ENCODE measurements at places on chromosomes 16 and 17.

DNA sequence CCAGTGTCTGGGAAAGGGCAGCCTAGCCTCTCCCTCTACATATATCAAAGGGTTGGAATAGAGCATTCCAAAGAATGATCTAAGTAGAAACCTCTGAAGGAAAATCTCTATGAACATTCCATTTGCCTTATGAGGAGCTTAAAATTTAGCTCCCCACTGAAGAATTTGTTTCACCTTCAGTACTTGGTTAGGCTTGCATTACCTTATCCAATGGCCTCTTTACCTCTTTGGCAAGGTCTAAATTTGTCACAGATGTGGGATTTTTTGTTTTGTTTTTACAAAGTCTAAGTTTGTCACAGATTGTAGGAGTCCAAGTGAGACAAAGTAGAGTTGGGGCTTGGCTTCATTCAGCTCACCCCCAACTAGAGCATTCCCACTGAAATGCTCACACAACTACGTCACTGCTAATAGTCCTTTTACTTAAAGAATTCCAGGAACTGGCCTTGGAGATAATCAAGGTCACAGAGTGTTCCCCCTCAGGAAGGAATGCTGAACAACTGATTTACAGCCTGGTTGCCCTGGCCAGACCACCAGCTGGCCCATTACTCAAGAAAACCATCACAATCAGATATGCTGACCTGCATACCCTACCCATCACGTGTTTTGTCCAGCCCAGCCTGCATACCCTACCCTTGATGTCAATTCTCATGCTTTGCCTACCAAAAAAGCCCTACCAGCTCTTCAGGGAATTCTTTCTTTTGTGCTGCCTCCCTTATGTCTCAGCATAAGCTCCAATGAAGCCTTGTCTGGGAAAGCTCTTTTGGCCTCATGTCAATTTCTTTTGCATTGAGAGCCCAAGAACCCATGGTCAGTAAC lies 26.5 kb upstream of the PPM1D start:
- no peak for DNase-seq

- no peak for DNase-seq
Observed at GRCh38 chr17:1060991-1061390, 64.1 kb downstream of the TIMM22 start.

- no peak for DNase-seq
Observed at GRCh38 chr16:19365486-19365885, 52.2 kb upstream of the TMC5 start.

DNA sequence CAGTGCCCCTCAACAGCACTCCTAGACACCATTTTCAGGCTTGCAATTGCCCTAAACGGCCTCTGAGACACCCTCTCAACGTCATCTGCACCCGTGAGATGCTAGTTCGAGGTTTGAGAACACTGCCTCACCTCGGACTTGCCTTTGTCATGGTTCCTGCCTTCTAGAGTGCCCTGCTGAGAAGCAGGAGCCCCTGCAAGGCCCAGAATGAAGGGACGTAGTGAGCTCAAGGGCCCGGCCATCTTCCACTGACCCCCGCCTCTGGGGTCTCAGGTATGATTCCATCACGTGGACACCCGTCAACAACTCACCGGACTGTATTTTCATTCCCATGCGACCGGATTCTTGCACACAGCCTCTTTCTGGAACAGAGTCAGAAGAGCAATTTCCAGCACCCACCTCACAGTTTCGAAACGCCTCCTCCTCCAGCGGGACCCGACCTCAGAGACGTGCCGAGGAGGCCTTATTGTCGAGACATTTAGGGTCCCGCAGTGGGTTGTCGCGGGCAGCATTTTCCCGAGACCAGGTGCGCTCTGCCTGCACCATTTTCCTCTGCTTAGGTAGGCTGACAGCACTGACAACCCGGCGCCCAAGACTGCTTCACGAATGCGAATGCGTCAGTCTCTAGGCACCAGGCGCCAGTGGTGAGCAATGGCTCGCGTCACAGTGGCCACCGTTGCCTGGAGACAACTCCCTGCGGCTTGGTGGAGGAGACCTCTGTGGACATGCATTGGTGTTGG lies 999.9 kb downstream of the KCNJ18 start:
- no peak for DNase-seq

GRCh38 chr16:85530370-85530739 lies 82.8 kb upstream of the GSE1 start:
- DNase-seq = no peak

DNA sequence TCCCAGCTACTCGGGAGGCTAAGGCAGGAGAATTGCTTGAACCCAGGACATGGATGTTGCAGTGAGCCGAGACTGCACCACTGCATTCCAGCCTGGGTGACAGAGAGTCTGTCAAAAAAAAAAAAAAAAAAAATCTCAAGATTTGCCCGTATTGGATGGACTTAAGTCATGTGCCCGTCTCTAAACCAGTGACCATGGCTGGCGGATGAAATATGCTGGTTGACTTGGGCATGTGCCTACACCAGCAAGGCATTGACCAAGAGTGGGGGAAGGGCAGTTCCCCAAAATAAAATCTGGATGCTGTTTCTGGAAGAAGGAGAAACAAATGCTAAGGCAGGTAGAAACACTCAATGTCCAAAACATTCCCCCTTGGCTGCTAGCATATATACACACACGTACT lies 21.5 kb upstream of the COL1A1 start:
- no peak for DNase-seq

DNA sequence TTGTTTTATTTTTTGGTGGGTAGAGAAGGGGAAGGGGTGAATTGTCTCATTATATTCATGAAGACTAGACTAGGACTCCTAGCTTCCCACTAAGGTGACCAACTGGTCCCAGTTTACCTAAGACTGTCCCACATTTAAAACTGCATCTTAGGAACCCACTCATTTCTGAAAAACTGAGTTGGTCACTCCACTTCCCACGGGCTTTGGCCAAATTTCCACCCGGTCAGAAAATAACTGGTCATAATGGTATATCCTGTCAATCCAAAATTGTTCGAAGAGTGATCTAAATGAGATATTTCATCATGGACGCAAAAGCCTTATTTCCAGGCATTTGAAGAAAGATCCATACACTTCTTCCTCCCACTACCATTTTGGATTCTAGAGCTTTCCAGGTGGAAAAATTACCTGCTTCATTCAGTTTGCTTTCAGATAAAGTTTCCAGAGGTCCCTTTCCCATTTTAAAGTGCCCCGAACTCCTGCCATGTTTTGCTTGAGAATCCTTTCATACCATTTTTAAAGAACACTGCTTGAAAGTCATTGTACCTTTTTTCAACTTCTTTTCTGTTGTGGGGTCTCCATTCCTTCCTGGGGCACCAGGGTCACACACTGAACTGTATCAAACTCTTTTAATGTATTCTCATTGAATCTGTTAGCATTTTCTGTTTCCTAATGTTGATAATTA lies 21.8 kb upstream of the ZFHX3 start:
- DNase-seq = no peak

GRCh38 chr16:79644971-79645667 lies 44.6 kb upstream of the MAF start:
- no peak for DNase-seq

DNA sequence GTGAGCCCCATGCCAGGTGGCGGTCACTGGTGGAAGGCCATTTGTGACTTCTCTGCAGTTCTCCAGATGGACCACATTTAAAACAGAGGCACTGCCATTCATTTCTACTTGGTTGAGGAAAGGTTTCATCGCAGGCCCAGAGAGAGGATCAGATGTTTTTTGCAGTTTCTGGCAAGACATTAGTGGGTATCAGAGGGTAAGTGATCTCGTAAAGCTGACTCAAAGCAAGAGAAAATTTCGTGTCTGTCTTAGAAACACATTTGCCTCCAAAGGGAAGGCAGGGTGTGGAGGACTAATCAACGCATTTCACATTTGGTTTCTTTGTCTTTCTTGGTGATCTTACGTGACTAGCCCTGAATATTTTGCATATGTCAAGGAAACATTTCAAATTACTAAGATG lies 81.8 kb downstream of the PRKCB start:
- no peak for DNase-seq

- no peak for DNase-seq
Observed at GRCh38 chr17:45230787-45231480, 9.2 kb downstream of the FMNL1 start.

DNA sequence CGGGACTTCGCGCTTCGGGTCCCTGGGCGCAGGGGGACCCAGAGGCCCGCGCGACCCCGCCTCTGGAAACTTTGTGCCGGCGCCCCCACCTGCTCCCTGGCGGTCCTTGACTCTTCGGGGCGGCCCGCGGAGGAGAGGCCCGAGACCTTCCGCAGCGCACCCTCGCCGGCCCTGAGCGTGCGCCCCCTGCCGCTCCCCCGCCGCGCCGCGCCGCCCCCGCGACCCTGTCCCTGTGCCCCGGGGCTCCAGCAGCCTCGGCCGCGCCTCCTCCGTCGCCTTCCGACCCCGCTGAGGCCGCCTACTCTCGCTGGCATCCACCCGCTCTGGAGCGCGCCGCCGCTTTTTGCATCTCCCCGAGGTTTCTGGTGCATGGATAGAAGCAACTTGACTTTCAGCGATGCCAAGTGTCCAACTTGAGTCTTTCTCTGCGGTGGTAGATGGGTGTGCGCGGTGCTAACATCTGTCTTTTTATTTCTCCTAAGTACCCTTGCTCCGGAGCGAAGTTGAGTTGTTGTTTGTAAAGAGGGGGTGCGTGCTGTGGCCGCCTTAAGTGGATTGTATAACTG lies 414 bp downstream of the DUSP14 start:
- peak; percentile 49 for DNase-seq

DNA sequence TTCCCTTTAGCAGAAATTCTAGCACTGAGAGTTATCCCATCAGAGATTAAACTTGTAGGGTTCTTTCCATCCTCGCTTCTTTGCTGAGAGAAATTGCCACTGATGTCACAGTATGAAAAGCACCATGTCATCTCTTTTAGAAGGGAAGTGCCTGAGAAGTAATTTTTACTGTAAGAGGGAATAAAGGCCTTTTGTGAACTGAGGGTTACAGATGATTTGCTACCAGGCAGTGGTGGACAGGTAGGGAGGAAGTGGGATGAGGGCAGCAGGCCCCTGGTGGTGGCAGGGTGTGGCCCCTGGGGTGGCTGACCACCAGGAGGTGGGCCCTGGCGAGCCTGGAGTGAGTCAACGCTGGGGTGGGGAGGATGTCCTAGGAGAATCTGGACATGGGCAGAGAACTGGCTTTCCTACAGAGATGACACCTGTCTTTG lies 6.4 kb upstream of the MILR1 start:
- DNase-seq = peak; percentile 57

DNA sequence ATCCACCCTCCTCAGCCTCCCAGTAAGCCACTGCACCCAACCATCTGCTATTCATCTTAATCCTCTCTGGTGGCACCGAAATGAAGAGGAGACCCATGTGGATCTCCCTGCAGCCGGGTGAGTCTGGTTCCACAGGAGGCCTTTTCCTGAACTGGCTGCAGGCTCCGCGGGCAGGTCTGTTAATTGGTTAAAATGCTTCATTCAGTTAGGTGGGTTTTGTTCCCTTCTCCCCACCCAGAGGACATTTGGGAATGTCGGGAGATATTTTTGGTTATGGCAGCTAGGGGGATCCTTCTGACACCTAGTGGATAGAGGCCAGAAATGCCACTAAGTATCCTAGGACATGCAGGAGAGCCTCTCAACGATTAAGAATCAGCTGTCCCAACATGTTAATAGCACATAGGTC lies 16.7 kb downstream of the C16orf54 start:
- no peak for DNase-seq

DNA sequence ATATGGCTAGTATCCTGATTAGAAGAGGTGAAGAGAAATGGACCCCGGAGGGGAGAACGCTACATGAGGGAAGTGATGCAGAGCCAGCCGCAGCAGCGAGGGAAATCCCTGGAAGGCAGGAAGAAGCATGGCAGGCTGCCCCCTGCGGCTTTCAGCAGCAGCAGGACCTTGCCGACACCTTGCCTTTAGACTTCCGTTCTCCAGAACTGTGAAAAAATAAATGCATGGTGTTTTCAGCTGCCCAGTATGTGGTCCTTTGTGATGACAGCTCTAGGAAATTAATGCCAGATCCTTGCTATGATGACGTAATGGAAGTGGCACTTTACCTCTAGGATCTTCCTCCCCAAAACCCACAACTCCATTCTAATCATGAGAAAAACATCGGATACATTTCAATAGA lies 9.7 kb upstream of the ZFP1 start:
- DNase-seq = no peak

DNA sequence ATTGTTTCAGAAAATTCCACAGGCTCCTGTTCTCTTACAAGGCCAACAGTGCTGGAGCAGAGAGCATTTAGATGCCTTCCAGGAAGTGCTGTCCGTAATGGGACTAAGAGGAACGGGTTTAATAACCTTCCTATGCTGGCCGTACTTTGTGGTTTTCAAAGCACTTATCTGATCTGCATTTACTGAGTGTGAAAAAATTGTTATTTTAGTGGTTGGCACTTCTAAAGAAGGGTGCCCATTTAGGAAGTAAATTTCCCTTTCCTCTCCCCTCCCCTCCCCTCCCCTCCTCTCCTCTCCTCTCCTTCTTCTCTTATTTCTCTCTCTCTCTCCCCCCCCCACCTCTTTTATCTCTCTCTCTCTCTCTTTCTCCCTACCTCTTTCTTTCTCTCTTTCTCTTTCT lies 72.0 kb upstream of the DNAJA2 start:
- no peak for DNase-seq

GRCh38 chr17:50935221-50935995 lies 69.3 kb upstream of the TOB1 start:
- no peak for DNase-seq

DNA sequence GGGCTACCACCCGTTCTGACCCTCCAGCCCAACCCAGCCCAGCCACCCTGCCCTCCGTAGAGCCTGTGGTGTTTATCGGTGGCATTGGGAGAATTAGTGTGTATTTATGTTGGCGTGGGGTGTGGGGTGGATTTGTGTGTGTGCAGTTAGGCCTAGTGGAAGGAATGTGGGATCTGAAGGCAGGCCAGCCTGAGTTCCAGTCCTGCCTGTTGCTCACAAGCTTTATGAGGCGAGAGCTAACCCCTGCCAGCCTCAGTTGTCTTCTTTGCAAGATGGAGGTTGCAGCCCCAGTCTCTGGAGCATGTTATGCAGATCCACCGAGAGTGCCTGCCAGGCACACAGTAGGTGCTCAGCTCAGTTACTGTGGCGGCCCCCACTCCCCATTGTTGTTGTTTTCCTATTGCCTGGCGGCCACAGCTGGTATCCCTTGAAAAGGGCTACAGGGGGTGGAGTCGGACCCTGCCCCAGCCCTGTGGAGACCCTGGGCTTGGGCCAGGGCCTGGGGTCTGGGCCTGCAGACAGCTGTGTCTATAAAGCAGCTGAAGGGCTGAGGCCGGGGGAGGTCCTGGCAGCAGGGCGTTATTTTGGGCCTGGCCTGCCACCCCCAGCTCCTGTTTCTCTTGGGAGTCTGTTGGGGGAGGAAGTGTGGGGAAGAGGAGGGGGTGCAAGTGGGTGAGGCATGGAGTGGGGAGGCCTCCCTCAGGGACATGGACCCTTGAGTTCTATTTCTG lies 5.1 kb downstream of the ERBB2 start:
- DNase-seq = no peak

DNA sequence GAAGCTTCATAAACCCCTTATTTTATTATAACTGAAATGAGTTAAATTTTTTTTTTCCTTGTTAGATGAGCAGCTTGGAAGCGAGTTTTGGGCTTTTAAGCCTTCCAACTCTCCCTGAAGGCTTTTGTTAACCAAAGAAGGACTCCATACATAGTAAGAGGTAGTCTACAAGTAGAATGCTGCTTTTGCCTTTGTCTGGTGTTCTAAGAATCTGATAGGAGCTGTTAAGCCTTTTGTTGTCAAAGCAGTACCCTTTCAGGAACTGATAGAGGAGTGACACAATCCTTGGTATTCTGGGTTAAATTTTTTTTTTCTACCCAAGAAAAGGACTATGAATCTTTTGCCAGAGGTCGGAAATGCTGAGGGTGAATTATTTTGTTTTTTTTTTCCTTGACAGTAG lies 26.1 kb downstream of the MAP2K4 start:
- DNase-seq = no peak

- DNase-seq = no peak
Observed at GRCh38 chr17:70405492-70406220, 236.3 kb downstream of the KCNJ2 start.
